ENCODE measurements at places on chromosomes 13 and 19.

DNA sequence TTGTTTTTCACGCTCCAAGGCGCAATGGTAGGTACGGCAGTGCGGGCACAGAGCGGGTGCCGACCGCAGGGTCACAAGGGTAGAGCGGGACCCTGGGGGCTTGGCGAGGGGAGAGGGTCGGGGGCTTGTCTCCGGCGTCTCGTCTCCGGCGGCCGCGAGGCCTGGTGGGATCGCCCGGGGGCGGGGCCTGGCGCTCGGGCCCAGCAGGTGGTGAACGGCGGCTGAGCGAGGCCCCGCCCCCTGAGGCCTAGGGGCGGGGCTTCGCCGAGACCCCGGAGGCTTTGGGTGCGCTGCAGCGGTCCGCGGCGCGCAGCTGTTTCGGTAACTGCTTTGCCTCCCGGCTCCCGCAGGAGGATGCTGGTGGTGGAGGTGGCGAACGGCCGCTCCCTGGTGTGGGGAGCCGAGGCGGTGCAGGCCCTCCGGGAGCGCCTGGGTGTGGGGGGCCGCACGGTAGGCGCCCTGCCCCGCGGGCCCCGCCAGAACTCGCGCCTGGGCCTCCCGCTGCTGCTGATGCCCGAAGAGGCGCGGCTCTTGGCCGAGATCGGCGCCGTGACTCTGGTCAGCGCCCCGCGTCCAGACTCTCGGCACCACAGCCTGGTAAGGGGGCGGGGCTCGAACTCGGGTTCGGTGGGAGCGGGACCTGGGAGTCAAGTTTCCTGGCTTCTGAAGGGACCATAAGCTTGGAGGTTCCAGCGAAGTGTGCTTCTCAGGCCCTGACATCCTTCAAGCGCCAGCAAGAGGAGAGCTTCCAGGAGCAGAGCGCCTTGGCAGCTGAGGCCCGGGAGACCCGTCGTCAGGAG lies at the start of gene TSEN34:
Gene TSEN34 (plus strand): TSS at position 298 of the 800 bp plus-strand sequence. CDS start 57 bp downstream, at position 355.
- DNase-seq = peak; percentile 80

- peak; percentile 45 for DNase-seq
These were observed 21.8 kb downstream of the DCAF15 start for GRCh38 chr19:13974073-13974472.

DNA sequence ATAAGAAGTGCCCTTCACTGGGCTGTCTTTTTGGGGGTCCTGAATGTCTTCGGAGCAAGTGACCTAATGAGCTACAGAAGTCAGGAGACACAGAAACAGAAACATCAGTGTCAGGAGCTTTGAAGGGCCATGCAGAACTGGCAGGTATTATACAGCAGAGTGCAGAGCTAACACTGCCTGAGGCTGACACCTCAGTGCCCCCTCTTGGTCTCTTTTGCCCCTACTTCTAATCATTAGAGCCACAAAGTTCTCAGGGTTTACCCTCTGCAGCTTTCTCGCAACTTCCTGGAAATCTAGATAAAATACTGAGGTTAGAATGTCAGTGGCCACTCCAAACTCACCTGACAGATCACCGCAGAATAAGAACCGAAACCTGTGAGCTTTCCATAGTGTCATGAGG lies 172.7 kb downstream of the B3GLCT start:
- DNase-seq = no peak

DNA sequence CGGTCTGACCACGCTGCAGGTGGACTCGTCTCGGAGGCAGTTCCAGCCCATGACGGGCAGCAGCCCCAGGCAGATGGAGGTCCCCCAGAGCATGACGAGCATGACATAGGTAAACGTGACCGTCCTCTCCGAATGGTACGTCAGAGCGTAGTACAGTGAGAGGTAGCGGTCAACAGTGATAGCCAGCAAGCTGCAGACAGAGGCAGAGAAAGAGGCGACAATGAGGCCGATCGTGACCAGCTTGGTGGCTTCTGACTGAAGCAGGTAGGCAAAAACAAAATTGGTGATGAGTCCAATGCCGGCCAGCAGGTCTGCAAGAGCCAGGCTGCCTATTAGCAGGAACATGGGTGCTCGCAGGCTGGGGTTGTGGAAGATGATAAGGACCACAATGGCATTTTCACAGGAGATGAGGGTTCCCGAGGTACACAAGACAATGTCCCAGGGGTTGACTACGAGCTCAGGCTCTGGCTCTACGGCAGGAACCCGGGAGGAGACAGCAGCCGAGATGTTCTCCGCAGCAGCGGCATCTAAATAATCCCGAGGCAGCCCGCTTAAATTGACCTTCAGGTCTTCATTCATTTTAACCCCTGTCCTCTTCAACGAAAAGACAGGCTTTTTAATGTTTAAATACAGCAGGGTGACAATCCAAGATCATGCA lies 1.2 kb downstream of the GPR12 start:
- DNase-seq = no peak

GRCh38 chr19:45187421-45188100 lies 9.0 kb downstream of the BLOC1S3 start:
- DNase-seq = no peak

- peak; percentile 1 for DNase-seq
These were observed 1431.0 kb upstream of the ATXN8OS start for GRCh38 chr13:68676513-68677115.

- no peak for DNase-seq
These were observed 27.3 kb downstream of the PTPRS start for GRCh38 chr19:5313307-5313706.

GRCh38 chr13:71054358-71054757 lies 812.6 kb downstream of the DACH1 start:
- DNase-seq = no peak

DNA sequence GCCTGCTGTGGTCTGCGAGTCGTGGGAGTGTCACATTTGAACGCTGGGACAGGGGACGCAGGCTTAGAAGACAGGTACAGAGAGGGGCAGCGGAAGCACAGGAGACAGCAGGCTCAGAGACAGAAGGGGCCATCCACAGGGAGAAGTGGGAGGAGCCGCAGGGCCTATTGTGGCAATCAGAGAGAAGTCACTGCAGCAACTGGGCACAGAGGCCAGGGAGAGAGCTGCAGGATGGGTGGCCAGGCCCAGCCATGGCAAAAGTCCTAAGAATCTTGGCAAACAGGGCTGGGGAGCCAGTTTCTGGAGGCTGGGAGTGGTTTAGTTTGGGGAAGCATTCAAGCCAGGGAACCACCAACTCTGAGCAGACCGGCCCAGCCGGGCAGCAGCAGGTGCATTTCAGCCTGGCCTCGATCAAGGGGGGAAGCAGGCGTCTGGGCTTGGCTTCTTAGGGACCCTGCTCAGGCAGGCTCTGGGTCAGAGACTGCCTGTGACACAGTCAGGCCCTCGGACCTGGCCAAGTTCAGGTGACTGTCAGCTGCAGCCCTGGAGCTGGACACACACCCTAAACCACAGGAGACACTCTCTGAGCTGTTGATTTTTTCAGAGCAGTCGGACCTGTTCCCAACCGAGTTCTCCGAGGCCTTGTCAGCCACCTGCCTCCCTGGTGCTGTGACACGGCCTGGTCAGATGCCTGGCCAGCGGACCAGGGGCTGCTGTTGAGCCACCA lies 11.8 kb downstream of the SH3GL1 start:
- no peak for DNase-seq

DNA sequence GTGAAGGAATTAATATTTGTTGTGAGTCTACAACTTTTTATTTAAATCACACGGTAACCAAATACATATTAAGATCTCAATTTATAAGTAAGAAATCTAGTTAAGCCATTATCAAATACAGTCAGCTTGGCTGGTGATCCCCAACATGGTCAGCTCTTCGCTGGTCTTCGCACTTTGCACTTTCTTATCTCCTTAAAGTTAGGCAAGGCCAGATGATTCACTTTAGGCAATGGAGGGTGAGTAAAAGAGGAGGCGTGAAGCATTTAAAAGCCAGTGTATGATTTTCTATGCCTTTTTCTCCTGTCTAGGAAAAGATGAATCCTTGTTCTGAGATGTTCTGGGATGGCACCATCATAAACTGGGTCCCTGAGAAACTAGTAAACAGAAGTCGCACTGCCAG lies 793.7 kb upstream of the ARGLU1 start:
- DNase-seq = peak; percentile 70

DNA sequence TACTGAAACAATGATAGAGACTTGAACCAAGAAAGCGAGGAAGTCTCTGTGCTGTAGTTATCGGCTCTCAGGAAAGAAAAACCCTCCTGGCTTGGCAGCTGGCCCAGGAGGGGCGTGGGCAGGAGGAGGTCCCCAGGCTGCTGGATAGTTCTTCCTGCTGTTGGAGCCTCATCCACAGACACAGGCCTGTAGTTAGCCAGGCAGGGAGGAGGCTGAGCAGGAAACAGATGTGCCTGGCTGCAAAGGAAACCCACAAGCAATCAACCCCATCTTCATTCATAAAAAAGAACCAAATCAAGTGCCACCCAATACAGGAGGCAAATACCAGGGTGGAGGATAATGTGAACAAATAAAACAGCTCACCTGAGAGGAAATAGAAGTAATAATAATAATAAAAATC lies 86.2 kb downstream of the IRS2 start:
- DNase-seq = peak; percentile 81

GRCh38 chr13:43924549-43925245 lies 45.0 kb downstream of the LACC1 start:
- no peak for DNase-seq

- peak; percentile 42 for DNase-seq
These were observed 2.0 kb downstream of the OLFM2 start for GRCh38 chr19:9934132-9934950.

DNA sequence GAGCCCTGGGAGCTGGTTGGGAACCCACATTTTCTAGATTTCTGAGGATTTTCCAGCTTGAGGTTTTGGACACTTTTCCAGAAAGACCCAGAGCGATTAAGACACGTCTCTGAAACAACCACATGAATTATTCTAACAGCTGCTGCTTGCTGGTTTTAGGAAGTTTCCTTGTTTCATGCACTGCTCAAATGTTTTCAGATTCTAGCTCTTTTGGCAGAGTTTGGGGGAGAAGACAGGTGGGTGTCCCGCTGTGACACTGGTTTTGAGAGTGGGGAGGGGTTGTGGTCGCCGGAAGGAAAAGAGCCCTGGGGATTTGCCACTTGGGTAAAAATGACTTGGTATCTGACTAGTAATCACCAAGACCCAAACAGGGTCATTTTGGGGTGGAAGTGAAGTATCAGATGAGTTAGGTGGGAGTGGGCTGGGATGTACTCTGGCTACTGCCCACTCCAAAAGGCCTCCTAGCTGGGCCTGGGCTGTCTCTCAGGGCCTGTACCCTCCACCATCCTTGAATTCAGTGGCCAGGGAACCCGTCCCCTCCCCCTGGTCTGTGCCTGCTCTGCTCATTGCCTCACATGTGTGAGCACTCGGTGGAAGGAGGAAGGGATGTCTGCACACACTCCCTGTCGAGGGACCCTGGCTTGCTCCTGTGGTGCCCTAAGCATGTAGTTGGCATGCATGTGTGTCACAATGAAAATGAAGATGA lies 13.2 kb downstream of the GATAD2A start:
- DNase-seq = no peak

- DNase-seq = no peak
These were observed 36.7 kb downstream of the TMEM161A start for GRCh38 chr19:19101540-19101939.

- no peak for DNase-seq
These were observed 67.5 kb downstream of the GNG7 start for GRCh38 chr19:2634960-2635359.

DNA sequence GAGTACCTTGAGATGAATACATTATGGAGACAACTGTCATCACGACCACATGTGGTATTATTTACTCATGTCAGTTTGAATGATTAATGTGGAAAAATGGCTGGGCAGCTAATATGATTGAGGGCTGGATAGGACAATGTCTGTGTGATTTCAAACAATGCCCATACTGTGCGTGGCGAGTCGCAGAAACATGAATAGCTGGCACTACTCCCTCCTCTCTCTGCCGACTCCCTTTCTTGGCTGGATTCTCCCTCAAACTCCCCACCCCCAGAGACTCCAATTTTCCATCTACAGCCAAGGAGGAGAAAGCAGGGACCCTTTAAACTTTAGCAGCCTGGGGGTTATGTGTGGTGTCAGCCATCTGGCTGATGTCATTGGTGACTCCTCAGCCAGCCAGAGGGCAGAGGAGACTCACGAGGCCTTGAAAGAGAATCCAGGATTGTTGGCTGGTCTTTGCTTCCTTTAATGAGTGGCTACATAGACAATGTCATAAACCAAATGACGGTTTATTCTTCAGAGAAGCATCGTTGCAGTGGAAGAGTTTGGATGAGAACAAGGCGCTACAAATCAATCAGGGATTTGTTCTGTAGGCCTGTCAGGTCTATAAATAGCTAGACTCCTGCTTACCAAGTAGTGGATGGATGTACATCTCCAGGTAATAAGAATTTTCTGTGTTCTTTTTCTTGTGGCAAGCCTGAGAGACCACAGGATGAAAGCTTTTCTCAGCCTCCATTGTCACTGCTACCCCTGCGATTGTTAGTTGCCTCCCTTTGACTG lies 165.6 kb downstream of the DLEU7 start:
- peak; percentile 42 for DNase-seq

DNA sequence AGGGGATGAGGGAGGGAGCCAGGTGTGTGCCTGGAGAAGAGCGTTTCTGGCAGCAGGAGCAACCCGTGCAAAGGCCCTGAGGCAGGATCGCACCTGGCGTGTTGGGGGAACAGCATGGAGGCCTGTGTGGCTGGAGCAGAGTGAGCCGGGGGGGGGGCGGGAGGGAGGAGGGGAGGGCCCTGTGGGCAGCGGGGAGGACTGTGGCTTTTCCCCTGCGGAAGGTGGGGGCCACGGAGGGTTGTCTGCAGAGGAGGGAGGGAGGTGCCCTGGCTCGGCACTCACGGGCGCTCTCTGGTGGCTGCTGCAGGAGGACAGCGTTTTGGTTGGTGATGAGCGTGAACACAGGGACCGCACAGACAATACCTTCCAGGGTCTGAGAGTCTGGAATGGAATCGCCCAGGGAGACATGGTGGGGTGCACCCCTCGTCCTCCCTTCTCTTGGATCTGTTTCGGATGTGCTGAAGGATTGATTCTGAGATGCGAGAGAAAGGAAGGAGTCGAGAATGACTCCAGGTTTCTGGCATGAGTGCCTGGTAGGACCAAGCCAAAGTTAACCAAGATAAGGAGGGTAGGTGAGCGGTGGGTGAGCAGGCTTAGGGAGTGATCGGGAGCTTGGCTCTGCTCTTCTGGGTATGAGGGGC lies 6.5 kb downstream of the RAB11B start:
- DNase-seq = peak; percentile 59

DNA sequence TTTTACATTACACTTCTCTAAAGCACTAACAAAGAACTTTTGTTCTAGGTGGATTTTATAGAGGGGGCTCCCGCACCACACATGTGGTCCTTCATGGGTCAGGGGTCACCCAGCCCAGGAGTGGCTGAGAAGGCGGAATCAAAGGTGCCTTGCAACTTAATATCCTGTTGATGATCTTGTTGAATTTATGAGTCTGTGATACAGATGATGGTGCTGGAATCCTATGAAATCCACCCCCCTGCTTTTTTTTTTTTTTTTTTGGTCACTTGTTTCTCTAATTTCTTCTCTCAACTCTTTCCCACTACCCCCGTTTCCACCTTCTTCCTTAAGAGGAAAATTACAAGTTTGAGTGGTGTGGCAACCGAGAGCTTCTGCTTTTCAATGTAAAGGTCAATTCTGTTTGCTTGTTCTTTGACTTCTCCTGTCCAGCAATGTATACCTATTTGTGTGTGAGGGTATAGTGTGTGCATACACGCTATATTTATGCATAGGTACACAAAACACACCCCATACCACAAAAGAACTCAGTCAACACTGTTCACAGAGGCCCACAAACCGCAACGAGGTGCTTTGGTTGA lies 4.2 kb upstream of the ZIC2 start:
- no peak for DNase-seq

Measured in iris pigment epithelial cell (primary cell).